BJ (cell line): ENCODE measurements at places on chromosomes 4 and X. TPM values are rescaled to one million over a fixed set of nuclear protein-coding genes. Genes with fewer than 3 reads are reported as not detected.

GRCh38 chr4:81682492-81682891 is 210.8 kb upstream of the RASGEF1B start:
- no peak for DNase-seq

- DNase-seq: no peak
Measured at GRCh38 chr4:6085028-6085690, 66.9 kb upstream of the C4orf50 start.

GRCh38 chr4:160848901-160849760 is 1314.7 kb downstream of the FSTL5 start:
- DNase-seq: no peak

DNA sequence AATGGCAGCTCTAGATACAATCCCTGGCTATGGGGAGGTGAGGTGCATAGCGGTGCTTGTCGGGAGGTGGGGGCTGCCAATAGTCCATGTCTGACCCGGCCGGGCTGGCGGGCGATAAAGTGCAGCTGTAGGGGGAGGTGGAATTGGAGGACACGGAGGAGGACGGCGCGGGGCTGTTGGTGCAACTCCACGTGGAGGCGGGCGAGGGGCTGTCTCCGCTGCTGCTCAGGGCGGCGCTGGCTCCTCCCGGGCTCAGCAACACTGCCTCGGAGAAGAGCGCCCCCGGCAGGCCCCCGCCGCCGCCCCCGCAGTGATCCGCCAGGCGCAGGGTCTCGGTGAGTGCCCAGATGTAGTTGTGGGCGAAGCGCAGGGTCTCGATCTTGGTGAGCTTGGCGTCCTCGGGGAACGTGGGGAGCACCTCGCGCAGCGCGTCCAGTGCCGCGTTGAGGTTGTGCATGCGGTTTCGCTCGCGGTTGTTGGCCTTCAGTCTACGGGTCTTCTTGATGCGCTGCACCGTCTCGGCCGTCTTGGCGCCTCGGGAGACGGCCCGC is 1.3 kb downstream of the NEUROG2 start:
- no peak for DNase-seq

GRCh38 chr4:70873216-70873615 is 29.0 kb upstream of the MOB1B start:
- DNase-seq: no peak

DNA sequence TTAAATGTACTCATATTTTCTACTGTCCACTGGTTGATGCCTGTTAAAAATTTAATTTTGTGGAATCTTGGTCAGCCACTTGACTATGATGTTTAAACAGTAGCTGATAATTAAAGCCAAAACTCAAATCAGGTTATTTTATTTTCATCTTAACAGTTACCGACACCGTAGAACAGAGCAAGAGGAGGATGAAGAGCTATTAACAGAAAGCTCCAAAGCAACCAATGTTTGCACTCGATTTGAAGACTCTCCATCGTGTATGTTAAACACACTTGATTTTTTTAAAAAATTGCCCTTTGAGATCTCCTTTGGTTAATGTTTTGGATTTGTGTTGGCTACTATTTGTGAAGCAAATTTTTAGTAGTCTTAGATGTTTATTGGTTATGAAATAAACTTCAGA is 10.7 kb downstream of the SMARCA5 start:
- no peak for DNase-seq

DNA sequence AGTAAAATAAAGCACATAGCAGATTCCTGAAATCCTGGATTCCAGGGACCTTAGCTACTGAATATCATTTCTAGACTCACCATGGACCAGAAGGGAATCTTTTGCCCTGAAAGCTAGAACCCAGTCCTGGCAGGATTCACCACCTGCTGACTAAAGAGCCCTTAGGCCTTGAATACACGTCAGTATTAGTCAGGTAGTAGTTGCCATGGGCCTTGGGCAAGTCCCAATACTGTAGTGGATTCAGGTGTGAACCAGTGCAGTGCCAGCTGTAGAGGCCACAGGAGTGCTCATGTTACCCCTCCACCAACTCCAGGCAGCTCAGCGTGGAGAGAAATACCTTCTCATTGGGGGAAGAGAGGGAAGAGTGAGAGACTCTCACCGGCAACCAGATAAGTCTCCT is 64.1 kb upstream of the UBQLN2 start:
- DNase-seq: no peak

- no peak for DNase-seq
Measured at GRCh38 chrX:136115904-136116297, 31.4 kb upstream of the FHL1 start.

- no peak for DNase-seq
Measured at GRCh38 chrX:124239911-124240310, 92.5 kb upstream of the TEX13D start.

GRCh38 chr4:99100876-99101275 is 12.3 kb upstream of the ADH5 start:
- no peak for DNase-seq

- DNase-seq: no peak
Measured at GRCh38 chr4:832536-832935, 6.6 kb upstream of the CPLX1 start.

DNA sequence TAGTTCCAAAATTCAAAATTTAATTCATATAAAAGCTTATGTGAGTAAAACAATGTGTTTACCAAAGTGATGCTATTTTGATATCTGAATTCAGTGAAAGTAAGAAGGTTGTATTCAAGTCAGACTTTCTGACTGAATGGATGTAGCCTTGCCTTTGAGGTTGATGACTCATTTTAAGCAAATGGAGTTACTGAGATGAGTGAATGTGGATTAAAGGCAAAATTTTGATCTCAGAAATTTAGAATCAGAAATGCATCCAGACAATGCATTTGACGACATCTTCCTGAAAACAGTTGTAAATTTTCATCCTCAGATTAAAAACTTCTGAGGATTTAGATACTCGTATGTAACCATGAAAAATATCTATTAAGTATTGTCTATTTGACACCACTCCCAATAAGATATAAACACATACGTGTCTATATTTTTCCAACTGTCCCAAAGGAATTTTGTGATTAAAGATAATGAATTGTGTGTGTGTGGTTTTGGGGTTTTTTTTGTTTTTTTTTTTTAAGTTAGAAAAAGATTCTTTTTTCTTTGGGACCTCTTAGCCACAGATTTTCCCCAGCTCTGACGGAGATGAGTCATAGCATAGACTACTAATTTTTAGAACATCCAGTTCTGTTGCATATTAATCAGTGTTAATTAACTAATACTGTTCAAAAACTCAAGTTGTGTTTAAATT is 34.4 kb downstream of the NFKB1 start:
- no peak for DNase-seq

- no peak for DNase-seq
Measured at GRCh38 chr4:33425936-33426335, 2705.8 kb downstream of the PCDH7 start.

GRCh38 chr4:31375936-31376335 is 655.8 kb downstream of the PCDH7 start:
- DNase-seq: no peak

- no peak for DNase-seq
Measured at GRCh38 chr4:13386405-13387107, 97.6 kb downstream of the RAB28 start.

GRCh38 chr4:143286701-143287571 is 49.7 kb upstream of the GAB1 start:
- DNase-seq: peak; percentile 39

Gene TRPC3
- 0.43 and 0.56 TPM in 2 replicates for polyA plus RNA-seq

Gene L1CAM
- 23.5 and 62.0 TPM in 2 replicates for polyA plus RNA-seq

Gene RGS12
- 5.5 and 16.3 TPM in 2 replicates for polyA plus RNA-seq

Gene SPATA4
- polyA plus RNA-seq: 0.07 and 0.17 TPM in 2 replicates

Gene CCKAR
- 0.12 and 0.17 TPM in 2 replicates for polyA plus RNA-seq

Gene TCEAL7
- 5.5 and 10.2 TPM in 2 replicates for polyA plus RNA-seq

Gene SRPK3
- polyA plus RNA-seq: 0.44 and 1.1 TPM in 2 replicates

Gene CCDC110
- not detected in 2 replicates for polyA plus RNA-seq

Gene CT55
- polyA plus RNA-seq: not detected in 2 replicates
